CD4-positive, alpha-beta memory T cell (primary cell): ENCODE measurements at places on chromosomes 16 and 17.
A peak's percentile ranks its signal among the peaks of the same experiment; 100 is the strongest.

GRCh38 chr16:2883458-2883908 is 468 bp downstream of the FLYWCH2 start:
- peak; percentile 44 for DNase-seq

DNA sequence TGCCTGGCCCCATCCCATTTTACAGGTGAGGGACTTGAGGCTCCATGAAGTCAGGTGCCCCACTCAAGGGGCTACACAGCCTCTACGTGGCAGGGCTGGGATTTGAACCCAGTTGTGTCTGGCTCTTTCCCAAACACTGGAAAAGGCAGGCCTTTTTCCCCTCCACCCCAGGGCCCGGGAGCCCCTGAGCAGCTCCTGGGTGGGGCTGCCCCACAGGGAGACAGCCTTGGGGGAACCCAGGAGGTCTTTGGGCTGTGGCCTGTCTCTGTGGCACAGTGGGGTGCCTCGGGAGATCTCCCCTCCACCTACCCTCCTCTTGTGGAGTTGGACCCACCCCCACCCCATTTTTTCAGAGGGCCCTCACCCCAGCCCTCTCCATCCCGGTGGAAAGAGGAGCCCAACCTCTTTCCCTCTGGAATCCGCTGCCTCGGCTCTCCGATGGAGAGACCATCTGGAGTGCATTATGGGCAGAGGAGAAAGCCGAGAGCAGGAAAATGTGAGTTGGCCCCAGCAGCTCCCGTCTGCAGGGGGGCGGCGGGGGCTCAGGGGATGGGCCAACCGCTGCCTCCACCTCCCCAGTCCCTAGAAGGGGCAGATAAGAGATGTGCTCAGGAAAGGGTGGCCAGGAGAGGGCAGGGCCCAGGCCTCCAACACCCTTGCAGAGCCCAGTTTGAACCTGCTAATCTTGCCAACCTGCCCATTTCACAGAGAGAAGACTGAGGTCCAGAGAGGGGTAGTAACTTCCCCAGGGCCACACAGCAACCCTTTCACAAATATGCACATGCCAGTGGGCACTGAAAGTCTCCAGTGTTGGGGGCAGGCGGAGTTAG is 15.4 kb upstream of the TMEM92 start:
- DNase-seq: no peak

DNA sequence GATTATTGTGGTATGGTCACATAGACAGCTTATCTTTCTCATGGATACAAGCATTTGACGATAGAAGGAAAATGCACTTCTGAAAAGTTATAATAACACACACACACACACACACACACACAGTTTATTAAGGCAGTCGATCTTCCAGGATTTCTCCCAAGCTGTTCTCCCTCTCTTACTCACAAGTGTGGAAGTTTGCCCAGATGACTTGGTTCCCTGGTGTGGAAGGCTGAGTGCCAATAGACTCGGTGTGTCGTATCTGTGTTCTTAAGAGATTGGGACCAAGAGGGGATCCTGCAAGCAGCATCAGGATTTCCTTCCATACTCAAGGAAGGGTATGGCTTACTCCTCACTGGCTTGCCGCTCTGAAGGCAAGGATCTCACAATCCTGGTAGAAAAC is 279.6 kb downstream of the HS3ST3B1 start:
- DNase-seq: no peak

DNA sequence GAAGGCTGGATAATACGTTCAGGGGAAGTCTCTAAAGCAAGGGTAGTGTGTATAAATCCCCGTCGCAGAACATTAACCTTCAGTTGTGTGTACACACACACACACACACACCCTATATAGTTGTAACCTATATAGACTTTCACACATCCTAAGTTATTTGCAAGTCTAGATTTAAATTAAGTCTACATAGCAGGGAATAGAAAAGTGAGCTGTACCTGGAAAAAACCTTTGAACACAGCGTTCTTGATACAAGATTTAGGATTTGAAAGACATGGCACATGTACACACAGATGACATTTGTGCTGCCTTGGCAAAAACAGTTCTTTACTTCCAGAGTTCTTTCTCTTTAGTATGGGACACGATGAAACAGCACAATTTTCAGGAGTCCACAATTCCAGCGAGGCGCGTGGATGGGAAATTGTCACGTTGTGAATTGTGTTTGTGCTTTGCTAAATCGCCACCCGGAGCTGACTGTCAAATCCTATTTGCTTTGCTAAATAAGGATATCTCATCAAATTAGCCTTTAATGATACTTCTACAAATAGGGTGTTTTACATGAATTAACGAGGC is 233.9 kb downstream of the MRTFB start:
- no peak for DNase-seq

- peak; percentile 27 for DNase-seq
Measured at GRCh38 chr17:57599271-57600045, 145.6 kb downstream of the CCDC182 start.

- DNase-seq: no peak
Measured at GRCh38 chr16:80836846-80837245, 32.4 kb upstream of the CDYL2 start.

- DNase-seq: no peak
Measured at GRCh38 chr17:58491510-58492045, 3.4 kb upstream of the HSF5 start.

DNA sequence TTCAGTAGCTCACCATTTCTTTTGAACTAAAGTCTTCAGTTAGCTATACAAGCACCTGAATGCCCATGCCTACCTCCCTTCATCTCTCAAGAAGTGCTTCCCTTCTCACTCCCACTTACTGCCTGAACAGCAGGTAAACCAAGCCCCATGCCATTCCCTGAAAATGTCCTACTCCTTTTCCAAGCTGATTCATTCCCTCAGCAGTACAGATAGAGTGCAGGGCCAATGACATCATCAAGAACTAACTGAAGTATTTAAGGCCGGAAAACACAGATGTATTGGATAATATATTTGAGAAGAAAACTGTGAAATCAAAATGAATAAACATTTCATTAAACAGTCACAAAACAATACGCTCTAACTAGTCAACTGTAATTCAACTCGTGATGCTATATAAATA is 478.8 kb upstream of the CDH11 start:
- no peak for DNase-seq

GRCh38 chr16:67294938-67295361 is 15.6 kb downstream of the PLEKHG4 start:
- no peak for DNase-seq

GRCh38 chr17:29677824-29678223 is 55.1 kb upstream of the CORO6 start:
- DNase-seq: no peak

DNA sequence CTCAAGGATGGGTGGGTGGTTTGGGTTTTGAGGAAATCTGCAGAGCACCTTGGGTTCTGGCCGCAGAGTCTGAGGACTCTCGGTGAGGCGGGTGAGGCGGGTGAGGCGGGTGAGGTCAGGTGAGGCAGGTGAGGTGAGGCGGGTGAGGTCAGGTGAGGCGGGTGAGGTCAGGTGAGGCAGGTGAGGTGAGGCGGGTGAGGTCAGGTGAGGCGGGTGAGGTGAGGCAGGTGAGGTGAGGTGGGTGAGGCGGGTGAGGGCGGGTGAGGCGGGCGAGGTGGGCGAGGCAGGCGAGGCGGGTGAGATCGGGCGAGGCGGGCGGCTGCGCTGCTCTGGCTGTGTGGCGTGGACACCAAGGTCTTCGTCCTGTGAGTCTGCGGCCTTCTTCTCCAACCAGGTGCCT is 24.1 kb upstream of the RPL13 start:
- no peak for DNase-seq

- DNase-seq: no peak
Measured at GRCh38 chr16:76984196-76984595, 206.8 kb upstream of the MON1B start.

- DNase-seq: no peak
Measured at GRCh38 chr17:76840884-76841775, 27.1 kb upstream of the MGAT5B start.

GRCh38 chr17:72772331-72772821 is 320.1 kb downstream of the SLC39A11 start:
- no peak for DNase-seq

DNA sequence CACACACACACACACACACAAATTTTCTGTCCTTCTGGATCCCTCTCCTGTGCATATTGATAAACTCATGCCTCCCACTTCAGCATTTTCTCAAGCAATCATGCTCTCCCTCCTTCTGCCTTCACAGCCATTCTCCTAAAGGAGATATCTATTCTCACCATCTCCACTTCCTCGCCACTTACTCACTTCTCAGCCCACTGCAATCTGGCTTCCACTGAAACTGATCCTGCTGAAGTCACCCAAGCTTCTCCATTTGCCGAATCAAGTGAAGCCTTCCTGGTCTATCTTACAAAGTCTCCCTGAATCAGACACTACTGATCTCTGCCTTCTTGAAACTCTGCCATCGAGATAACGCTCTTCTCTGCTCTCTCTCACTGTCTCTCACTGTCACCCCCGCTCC is 54.0 kb upstream of the GNAO1 start:
- DNase-seq: no peak

- DNase-seq: no peak
Measured at GRCh38 chr16:8785408-8785807, 12.0 kb downstream of the TMEM186 start.

DNA sequence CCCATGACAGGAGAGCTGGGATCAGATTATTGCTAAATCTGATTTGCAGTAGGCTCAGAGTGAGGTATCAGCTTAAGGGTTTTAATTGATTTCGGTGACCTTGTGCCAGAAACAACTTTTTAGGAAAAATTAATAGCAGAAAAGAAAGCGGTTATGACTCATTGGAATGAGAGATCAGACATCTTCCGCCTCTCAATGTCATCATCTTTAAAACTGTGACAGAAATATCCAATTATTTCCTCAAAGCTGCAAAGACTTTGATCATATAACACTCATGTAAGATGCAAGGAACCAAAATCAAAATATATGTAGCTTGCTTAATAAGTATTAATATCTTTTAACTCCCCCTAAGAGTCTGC is 190.1 kb upstream of the FOXF1 start:
- DNase-seq: no peak

GRCh38 chr17:10648956-10649355 is 8.2 kb downstream of the MYH3 start:
- no peak for DNase-seq

- DNase-seq: peak; percentile 52
Measured at GRCh38 chr16:24036614-24037013, 200.8 kb downstream of the PRKCB start.
